Endodermal cell (in vitro differentiated cells): ENCODE measurements at places on chromosomes 11 and 22. TPM values are rescaled to one million over a fixed set of nuclear protein-coding genes. Genes with fewer than 3 reads are reported as not detected.

GRCh38 chr11:47571357-47571729 lies 5.9 kb downstream of the PTPMT1 start:
- no peak for DNase-seq
- no peaks in the 10 kb centered on the region for H3K27me3 ChIP-seq
- H3K4me3 ChIP-seq, result no peak overlapping the region
- H3K4me1 ChIP-seq, result no peaks in the 10 kb centered on the region
- H3K36me3 ChIP-seq, result peaks cover 73% of the 10 kb centered on the region
- H3K27ac ChIP-seq, result no peak overlapping the region

GRCh38 chr22:21861851-21862250 lies 5.6 kb downstream of the MAPK1 start:
- no peak overlapping the region for H3K4me3 ChIP-seq
- peaks cover 9% of the 10 kb centered on the region for H3K36me3 ChIP-seq
- no peak overlapping the region for H3K27ac ChIP-seq
- no peaks in the 10 kb centered on the region for H3K27me3 ChIP-seq
- DNase-seq, result no peak
- H3K4me1 ChIP-seq, result peaks cover 11% of the 10 kb centered on the region

- H3K27ac ChIP-seq, result no peak overlapping the region
- no peak overlapping the region for H3K4me3 ChIP-seq
- no peaks in the 10 kb centered on the region for H3K4me1 ChIP-seq
- DNase-seq, result no peak
Measured at GRCh38 chr11:47413908-47414684, 5.7 kb downstream of the SLC39A13 start.

GRCh38 chr11:117226388-117227385 lies 5.2 kb downstream of the PCSK7 start:
- H3K4me3 ChIP-seq, result no peak overlapping the region
- peaks cover 6% of the 10 kb centered on the region for H3K4me1 ChIP-seq
- H3K36me3 ChIP-seq, result peaks cover 74% of the 10 kb centered on the region
- peak; percentile 77 for DNase-seq

DNA sequence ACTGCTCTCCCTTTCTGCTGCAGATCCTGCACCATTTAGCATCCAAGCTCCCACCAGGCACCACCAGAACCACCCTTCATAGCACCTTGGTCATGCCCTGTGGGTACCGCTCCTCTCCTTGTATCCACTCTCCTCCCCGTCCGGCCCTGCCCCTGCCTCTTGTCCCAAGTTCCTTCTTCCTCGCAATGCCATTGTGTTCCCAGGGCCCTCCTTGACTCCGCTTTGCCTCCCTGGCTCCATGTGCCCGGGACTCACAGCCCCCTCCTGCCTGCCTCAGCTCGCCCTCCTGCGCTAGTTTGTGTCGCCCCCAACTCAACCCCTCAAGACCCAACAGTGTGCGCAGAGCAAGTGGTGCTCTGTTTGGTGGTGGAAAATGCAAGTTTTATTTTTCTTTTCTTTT lies 10.8 kb downstream of the FADS2 start:
- no peaks in the 10 kb centered on the region for H3K27me3 ChIP-seq
- H3K4me1 ChIP-seq, result no peaks in the 10 kb centered on the region
- no peak overlapping the region for H3K27ac ChIP-seq
- no peak for DNase-seq
- no peak overlapping the region for H3K4me3 ChIP-seq
- H3K36me3 ChIP-seq, result peaks cover 76% of the 10 kb centered on the region

GRCh38 chr11:100890789-100891188 lies 203.7 kb downstream of the ARHGAP42 start:
- no peaks in the 10 kb centered on the region for H3K4me1 ChIP-seq
- no peak overlapping the region for H3K27ac ChIP-seq
- H3K36me3 ChIP-seq, result peaks cover 12% of the 10 kb centered on the region
- no peak overlapping the region for H3K4me3 ChIP-seq

- H3K36me3 ChIP-seq, result no peaks in the 10 kb centered on the region
- H3K4me1 ChIP-seq, result peaks cover 6% of the 10 kb centered on the region
- H3K4me3 ChIP-seq, result no peak overlapping the region
- H3K27ac ChIP-seq, result no peak overlapping the region
- H3K27me3 ChIP-seq, result no peaks in the 10 kb centered on the region
Measured at GRCh38 chr11:48052183-48053044, 72.1 kb downstream of the PTPRJ start.

- no peaks in the 10 kb centered on the region for H3K4me1 ChIP-seq
- no peak overlapping the region for H3K27ac ChIP-seq
- H3K36me3 ChIP-seq, result no peaks in the 10 kb centered on the region
- H3K27me3 ChIP-seq, result no peaks in the 10 kb centered on the region
- no peak overlapping the region for H3K4me3 ChIP-seq
- DNase-seq, result no peak
Measured at GRCh38 chr11:47437746-47438418, 11.1 kb downstream of the RAPSN start.

DNA sequence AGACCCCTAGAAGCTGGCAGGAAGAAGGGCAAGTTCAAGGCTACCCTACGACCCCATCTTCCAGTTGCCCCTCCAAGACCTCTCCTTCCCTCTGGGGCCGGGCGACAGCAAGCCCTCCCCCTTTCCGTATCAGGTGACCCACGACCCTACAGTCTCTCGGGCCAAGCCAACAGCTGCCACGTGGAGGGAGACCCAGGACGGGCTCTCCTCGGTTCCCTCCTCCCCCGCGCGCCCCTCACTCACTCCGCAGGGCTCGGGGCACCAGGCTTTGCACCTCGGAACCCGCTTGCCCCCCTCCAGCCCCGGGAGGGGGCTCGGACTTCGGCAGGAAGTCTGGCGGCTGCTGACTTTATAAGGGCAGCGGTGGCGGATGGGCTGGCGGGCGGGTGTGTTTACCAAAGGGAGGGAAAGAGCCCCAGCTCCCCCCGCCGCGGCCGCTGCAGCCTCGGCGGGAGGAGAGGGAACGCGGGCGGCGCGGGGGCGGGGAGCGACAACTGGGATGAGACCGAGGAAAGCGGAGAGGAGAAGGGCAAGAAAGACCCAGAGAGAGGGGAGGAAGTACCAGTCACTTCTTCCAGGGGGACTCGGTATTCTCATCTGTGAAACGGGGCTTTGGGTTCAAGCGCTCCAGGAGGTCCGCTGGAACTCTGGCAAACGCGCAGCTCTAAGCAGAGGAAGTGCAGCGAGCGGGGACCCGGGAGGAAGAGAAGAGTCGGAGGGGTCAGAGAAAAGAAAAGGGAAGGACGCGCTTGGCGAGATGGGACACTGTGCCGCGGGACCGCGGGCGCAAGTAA lies 767 bp downstream of the SLC43A1 start:
- peaks cover 45% of the 10 kb centered on the region for H3K27me3 ChIP-seq
- H3K27ac ChIP-seq, result no peak overlapping the region
- no peaks in the 10 kb centered on the region for H3K36me3 ChIP-seq
- no peaks in the 10 kb centered on the region for H3K4me1 ChIP-seq
- peak overlapping the region; percentile 81 for H3K4me3 ChIP-seq

GRCh38 chr11:19711911-19712280 lies 741 bp upstream of the NAV2 start:
- DNase-seq, result peak; percentile 81
- H3K4me3 ChIP-seq, result peak overlapping the region; percentile 80
- H3K27me3 ChIP-seq, result peaks cover 60% of the 10 kb centered on the region
- no peaks in the 10 kb centered on the region for H3K36me3 ChIP-seq

GRCh38 chr11:130522284-130522961 lies 74.0 kb downstream of the ADAMTS15 start:
- DNase-seq, result peak; percentile 95
- no peaks in the 10 kb centered on the region for H3K4me1 ChIP-seq
- no peak overlapping the region for H3K27ac ChIP-seq
- H3K27me3 ChIP-seq, result no peaks in the 10 kb centered on the region

- H3K36me3 ChIP-seq, result no peaks in the 10 kb centered on the region
- peak; percentile 31 for DNase-seq
- H3K4me3 ChIP-seq, result no peak overlapping the region
- no peaks in the 10 kb centered on the region for H3K27me3 ChIP-seq
- no peaks in the 10 kb centered on the region for H3K4me1 ChIP-seq
- no peak overlapping the region for H3K27ac ChIP-seq
Measured at GRCh38 chr22:47195156-47195483, 432.7 kb downstream of the TBC1D22A start.

DNA sequence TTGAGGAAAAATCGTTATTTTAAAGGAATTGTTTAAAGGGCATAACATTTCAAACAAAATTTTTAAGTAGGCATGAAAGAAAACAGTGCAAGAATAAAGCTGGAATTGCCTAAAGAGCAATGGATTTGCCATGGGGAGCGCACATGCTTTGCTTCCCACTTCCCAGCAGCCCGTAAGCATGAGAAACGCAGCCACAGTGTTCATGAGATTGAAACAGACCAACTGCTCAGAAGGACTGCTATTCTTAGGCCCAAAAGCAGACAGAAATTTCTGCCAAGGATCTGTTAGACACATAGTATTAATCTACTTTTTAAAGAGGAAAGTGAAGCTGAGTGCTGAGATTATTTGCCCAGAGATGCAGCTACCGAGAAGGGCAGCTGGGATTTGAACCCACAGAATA lies 34.2 kb upstream of the TSKU start:
- peaks cover 21% of the 10 kb centered on the region for H3K4me1 ChIP-seq
- no peak overlapping the region for H3K27ac ChIP-seq
- no peak overlapping the region for H3K4me3 ChIP-seq
- H3K36me3 ChIP-seq, result no peaks in the 10 kb centered on the region
- DNase-seq, result no peak

DNA sequence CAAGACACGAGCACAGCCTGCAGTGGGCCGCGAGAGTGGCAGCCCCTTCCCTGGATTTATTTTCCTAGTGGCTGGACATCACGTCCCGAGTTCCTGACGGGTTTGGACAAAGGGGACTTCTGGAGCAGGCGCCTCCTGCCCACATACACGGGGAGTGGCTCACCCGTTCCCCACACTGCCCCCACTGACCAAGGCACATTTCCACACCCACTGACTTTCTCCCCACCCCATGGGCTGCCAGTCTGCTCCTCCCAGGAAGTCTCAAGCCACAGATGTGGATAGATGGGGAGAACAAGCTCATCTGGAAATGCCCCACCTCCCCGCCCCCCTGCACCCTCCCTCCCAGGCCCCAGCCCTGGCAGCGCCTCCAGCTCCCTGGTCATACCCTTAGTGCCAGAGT lies 34.0 kb upstream of the FADD start:
- H3K4me3 ChIP-seq, result no peak overlapping the region
- H3K36me3 ChIP-seq, result no peaks in the 10 kb centered on the region
- no peaks in the 10 kb centered on the region for H3K4me1 ChIP-seq
- no peaks in the 10 kb centered on the region for H3K27me3 ChIP-seq
- DNase-seq, result no peak

- no peaks in the 10 kb centered on the region for H3K27me3 ChIP-seq
- no peak overlapping the region for H3K27ac ChIP-seq
- no peak for DNase-seq
- no peaks in the 10 kb centered on the region for H3K36me3 ChIP-seq
- no peak overlapping the region for H3K4me3 ChIP-seq
Measured at GRCh38 chr11:11416502-11416901, 63.5 kb upstream of the CSNK2A3 start.

GRCh38 chr11:34135439-34135838 lies 30.0 kb downstream of the NAT10 start:
- peaks cover 80% of the 10 kb centered on the region for H3K36me3 ChIP-seq
- no peak for DNase-seq
- no peaks in the 10 kb centered on the region for H3K27me3 ChIP-seq
- H3K4me1 ChIP-seq, result no peaks in the 10 kb centered on the region
- H3K27ac ChIP-seq, result no peak overlapping the region

GRCh38 chr11:65833297-65834030 lies at the start of gene SNX32:
TSS of gene SNX32 (plus strand) at chr11:65833963. CDS start at chr11:65834066, 103 bp downstream.
- peak; percentile 98 for DNase-seq
- H3K27ac ChIP-seq, result peak within 1 kb of the TSS; percentile 26
- H3K4me1 ChIP-seq, result no peaks in the 10 kb centered on the region
- H3K27me3 ChIP-seq, result peaks cover 11% of the 10 kb centered on the region

GRCh38 chr11:12085371-12086251 lies 24.8 kb upstream of the MICAL2 start:
- H3K36me3 ChIP-seq, result no peaks in the 10 kb centered on the region
- H3K4me3 ChIP-seq, result no peak overlapping the region
- H3K27ac ChIP-seq, result no peak overlapping the region
- peaks cover 7% of the 10 kb centered on the region for H3K4me1 ChIP-seq
- no peak for DNase-seq
- H3K27me3 ChIP-seq, result no peaks in the 10 kb centered on the region

GRCh38 chr11:130414107-130415080 lies 14.0 kb downstream of the ADAMTS8 start:
- H3K4me1 ChIP-seq, result no peaks in the 10 kb centered on the region
- no peaks in the 10 kb centered on the region for H3K36me3 ChIP-seq
- no peak for DNase-seq
- H3K4me3 ChIP-seq, result no peak overlapping the region
- no peak overlapping the region for H3K27ac ChIP-seq

GRCh38 chr11:101264306-101264705 lies 134.7 kb upstream of the PGR start:
- H3K27ac ChIP-seq, result no peak overlapping the region
- no peak overlapping the region for H3K4me3 ChIP-seq
- H3K36me3 ChIP-seq, result no peaks in the 10 kb centered on the region
- DNase-seq, result no peak
- no peaks in the 10 kb centered on the region for H3K27me3 ChIP-seq

DNA sequence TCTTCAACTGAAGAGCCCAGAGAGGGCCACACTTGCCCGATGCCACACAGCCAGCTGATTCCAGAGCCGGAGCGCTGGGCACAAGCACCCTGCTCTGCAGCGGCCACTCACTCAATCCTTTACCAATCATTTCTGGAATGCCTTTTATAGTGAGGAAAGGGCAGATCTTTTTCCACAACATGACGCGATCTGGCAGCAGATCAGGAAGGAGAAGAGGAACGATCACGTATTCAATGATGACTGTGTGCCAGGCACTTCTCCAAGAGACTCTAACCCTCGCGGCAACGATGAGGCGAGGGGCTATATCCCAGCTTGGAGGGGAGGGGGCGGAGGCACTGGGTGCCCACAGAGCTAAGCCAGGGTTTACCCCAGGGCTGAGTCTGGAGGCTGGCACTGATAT lies 56.3 kb upstream of the TCF20 start:
- H3K27ac ChIP-seq, result no peak overlapping the region
- DNase-seq, result no peak
- no peaks in the 10 kb centered on the region for H3K27me3 ChIP-seq
- no peaks in the 10 kb centered on the region for H3K36me3 ChIP-seq
- H3K4me3 ChIP-seq, result no peak overlapping the region

- peaks cover 15% of the 10 kb centered on the region for H3K36me3 ChIP-seq
- no peak overlapping the region for H3K4me3 ChIP-seq
- H3K27me3 ChIP-seq, result no peaks in the 10 kb centered on the region
- H3K4me1 ChIP-seq, result no peaks in the 10 kb centered on the region
- peak; percentile 76 for DNase-seq
Measured at GRCh38 chr22:42794551-42795510, 62.2 kb downstream of the ARFGAP3 start.

GRCh38 chr11:24060125-24060524 lies 436.7 kb upstream of the LUZP2 start:
- no peak overlapping the region for H3K4me3 ChIP-seq
- H3K27me3 ChIP-seq, result no peaks in the 10 kb centered on the region
- no peaks in the 10 kb centered on the region for H3K36me3 ChIP-seq
- no peak overlapping the region for H3K27ac ChIP-seq
- no peak for DNase-seq

- DNase-seq, result peak; percentile 82
- H3K27ac ChIP-seq, result no peak overlapping the region
- H3K27me3 ChIP-seq, result no peaks in the 10 kb centered on the region
- H3K4me1 ChIP-seq, result no peaks in the 10 kb centered on the region
Measured at GRCh38 chr22:17095538-17095937, 10.7 kb downstream of the IL17RA start.

Gene SNX15
- 12.5 to 14.3 TPM (median 14.2 TPM) in 3 replicates for total RNA-seq

Gene UBQLNL
- 0.20 TPM in 1 of 3 replicates, not detected in the others for total RNA-seq

Gene MS4A18
- not detected in 3 replicates for total RNA-seq

Gene ACRV1
- not detected in 3 replicates for total RNA-seq

Gene TNNT3
- total RNA-seq, result not detected in 2 replicates

Gene INSC
- not detected in 3 replicates for total RNA-seq

Gene SCGB1D2
- not detected in 2 replicates for total RNA-seq

Gene DDI1
- total RNA-seq, result not detected in 3 replicates

Gene C22orf31
- total RNA-seq, result not detected in 3 replicates

Gene DRICH1
- 0.24 and 0.25 TPM in 2 replicates for total RNA-seq

Gene TBX1
- total RNA-seq, result 0.31 TPM in 1 of 3 replicates, not detected in the others

Gene RAG1
- total RNA-seq, result 0.05 to 0.86 TPM (median 0.42 TPM) in 3 replicates

Gene NTM
- 3.5 and 3.6 TPM in 2 replicates for total RNA-seq

Gene WBP2NL
- not detected in 2 replicates for total RNA-seq
